Effector CD8-positive, alpha-beta T cell (primary cell): ENCODE measurements at places on chromosomes 4 and X.

- DNase-seq = no peak
Measured at GRCh38 chrX:69305333-69306062, 140.2 kb upstream of the PJA1 start.

DNA sequence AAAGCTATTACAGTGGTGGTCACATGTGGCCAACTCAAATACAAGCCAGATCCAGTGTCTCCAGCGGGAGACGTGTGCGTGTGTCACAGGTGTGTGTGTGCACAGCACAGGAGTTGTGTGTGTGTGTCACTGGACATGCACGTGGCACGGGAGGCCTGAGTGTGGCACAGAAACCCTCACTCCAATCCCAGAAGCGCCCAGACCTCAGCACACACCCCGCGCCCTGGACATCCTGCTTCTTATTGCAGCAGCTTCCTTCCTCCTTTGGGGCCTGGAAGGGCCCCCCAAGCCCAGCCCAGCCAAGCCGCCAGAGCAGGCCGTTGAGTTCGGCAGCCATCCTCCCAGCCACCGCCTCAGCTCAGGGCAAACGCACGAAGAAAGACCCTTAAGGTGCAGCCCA is 37.9 kb downstream of the ACOX3 start:
- DNase-seq = no peak

DNA sequence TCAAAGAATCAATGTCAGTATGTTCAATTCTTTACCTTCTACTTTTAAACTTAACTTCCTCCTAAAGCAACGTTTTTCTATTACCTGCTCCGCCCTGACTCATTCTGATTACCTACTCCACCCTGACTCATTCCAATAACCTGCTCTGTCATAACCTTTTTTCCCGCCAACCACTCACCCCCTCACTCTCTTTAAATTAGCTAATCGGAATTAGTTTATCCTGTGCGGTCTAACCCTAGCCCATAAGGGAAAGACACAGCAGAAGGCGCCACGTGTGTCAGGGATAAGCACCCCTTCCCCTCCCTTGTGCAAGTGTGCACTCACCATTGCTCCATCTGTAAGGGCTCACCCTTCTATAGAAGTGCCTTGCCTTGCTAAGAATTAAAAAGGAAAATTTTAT is 64.4 kb downstream of the EIF4E start:
- DNase-seq = no peak

GRCh38 chr4:9918484-9918883 is 102.8 kb downstream of the SLC2A9 start:
- DNase-seq = no peak

- DNase-seq = no peak
Measured at GRCh38 chrX:109441266-109441665, 40.6 kb downstream of the GUCY2F start.

- DNase-seq = no peak
Measured at GRCh38 chr4:94871644-94872305, 114.0 kb downstream of the BMPR1B start.

- DNase-seq = no peak
Measured at GRCh38 chr4:79948261-79948660, 124.8 kb downstream of the ANTXR2 start.
